ENCODE measurements at places on chromosomes 12 and 14. TPM values are rescaled to one million over a fixed set of nuclear protein-coding genes. Genes with fewer than 3 reads are reported as not detected.

The CLEC9A gene
- total RNA-seq = not detected

The BCAT1 gene
- 136 TPM for total RNA-seq

The KRT75 gene
- total RNA-seq = not detected

The TMEM121 gene
- total RNA-seq = 10.0 TPM

The SERPINA1 gene
- total RNA-seq = not detected

The VDR gene
- total RNA-seq = 8.1 TPM
